T-helper 17 cell (primary cell): ENCODE measurements at places on chromosomes 1 and 21.

DNA sequence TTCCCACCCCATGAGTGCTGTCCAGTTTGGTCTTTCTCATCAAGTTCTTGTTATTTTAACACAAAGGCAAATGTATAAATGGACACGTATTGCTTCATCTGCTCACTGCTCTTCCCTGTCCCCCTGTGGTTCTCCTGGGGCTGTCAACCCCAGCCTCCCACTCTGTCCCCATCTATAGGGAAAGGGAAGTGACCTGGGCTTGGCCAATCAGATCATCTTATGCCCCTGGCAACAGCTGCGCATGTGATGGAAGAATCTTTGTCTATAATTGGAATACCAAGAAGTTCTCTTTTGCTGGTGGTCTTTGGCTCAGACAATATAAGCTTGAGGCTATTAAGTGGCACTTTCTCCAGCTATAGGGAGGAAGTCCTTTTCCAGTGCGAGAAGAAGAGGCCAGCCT, 4.7 kb upstream of the CCSAP start:
- DNase-seq: no peak

DNA sequence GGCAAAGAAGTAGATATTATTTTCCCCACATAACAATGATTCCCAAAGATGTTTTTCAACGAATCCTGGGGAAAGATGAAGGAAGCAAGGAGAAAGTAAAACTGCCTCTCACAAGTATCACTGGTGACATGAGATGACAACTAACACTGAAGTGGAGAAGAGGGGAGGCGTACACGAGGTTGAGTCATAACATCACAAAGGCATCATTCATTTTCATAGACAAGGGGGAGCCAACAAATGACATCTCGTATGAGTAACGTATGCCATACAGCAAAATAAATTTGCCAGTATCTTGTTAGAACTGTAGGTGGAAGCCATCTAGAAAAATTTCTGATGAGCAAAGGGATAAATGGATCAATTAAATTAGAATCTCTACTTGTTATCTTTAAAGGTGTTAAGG, 56.6 kb downstream of the ATP1B1 start:
- DNase-seq: no peak

- no peak for DNase-seq
Measured at GRCh38 chr1:10637834-10638558, 158.4 kb downstream of the CASZ1 start.

GRCh38 chr1:1302951-1303509, 4.7 kb downstream of the ACAP3 start:
- no peak for DNase-seq

DNA sequence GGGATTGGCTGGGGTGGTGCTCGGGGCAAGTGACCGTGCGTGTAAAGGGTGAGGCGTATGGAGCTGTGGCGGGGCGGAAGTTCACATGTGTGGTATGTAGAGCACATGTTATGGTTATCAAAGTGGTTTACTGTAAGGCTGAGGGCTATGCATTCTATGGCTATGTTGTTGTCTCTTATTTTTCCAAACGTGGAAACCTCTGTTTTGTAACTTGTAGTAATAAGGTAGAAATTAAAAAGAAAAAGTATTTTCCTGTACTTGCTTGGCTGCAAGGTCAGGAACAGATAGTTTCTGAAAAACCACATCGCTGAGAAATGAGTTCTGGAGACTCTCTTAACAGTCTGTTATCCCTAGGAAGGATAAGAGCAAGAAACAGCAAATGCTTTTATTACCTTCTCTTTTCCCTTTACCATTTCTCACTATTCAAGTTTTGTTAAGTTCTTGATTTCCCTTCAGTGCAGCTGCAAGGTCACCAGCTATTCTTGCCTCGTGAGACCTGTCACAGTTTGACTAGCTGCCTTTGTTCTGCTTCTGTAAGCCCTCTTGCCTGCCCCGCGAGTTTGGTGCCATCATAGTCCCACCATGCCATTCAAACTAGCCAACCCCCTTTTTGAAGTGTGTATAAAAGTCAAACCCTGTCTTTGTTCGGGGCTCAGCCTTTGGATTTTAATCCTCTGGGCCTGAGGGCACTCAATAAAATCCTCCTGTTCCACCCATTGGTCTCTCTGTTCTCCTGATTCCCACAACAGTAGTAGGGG, 9.5 kb downstream of the RNU1-2 start:
- DNase-seq: no peak

DNA sequence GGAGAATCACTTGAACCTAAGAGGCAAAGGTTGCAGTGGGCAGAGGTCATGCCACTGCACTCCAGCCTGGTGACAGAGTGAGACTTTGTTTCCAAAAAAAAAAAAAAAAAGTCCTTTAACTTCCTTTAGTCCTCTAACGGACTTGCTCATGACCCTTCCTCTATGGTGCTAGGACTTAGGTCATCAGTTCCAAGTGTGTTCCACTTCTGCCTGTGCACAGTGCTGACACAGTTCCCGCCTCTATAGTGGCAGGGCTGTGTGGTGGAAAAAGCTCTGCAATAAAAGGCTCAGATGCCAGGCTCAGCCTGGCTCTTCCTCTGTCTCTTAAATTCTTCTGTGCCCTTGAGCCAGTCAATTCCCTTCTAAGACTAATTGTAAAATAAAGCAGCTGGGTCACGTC, 22.0 kb downstream of the CC2D1B start:
- DNase-seq: no peak

- DNase-seq: no peak
Measured at GRCh38 chr1:10796029-10796944, at the start of gene CASZ1. Gene CASZ1 (minus strand): TSS chr1:10796646. CDS start chr1:10693889, 102,757 bp downstream.

GRCh38 chr1:63828322-63829044, 54.7 kb downstream of the ROR1 start:
- DNase-seq: no peak

- no peak for DNase-seq
Measured at GRCh38 chr21:16176570-16176969, 446.8 kb downstream of the USP25 start.

DNA sequence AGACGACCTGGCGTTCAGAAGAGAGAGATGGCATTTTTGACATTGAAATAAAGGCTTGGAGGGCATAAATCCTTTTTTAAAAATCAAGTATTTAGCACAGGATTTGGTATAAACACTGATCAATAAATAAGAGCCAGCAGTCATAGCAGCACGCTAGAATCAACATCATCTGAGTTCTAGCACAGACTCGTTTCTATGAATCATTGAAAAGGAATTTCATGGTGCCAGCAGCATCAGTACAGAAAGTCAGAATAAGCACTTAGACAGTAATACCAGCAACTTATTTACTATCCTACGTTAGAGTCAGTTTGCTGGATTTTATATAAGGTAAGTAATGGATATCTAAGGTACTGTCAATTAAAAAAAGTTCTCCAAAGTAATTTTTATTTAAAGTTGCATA, 119.3 kb downstream of the HLCS start:
- DNase-seq: no peak

- DNase-seq: no peak
Measured at GRCh38 chr1:63679076-63679475, 85.9 kb downstream of the PGM1 start.

GRCh38 chr1:224521904-224522734, 87.5 kb upstream of the WDR26 start:
- DNase-seq: no peak

DNA sequence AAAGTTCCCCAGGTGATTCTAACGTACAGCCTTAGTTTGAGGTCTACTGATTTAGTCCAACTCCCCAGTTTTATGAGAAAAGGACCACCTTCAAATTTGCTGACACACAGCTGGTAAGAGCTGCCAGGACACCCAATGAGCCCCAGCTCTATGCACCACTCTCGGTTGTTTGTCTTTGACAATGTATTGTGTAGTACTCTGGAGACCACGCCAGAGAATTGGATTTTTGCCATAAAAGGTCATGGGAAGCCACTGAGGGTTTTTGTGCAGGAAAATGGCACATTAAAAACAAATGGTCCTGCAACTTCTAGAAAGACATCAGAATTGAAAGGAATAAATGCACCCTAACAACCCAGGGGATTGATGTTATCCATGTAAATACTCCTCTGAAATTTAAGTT, 7.1 kb upstream of the IER5 start:
- DNase-seq: no peak
